ENCODE measurements at places on chromosomes 4 and X. TPM values are rescaled to one million over a fixed set of nuclear protein-coding genes. Genes with fewer than 3 reads are reported as not detected.

MAGEC1 gene
- total RNA-seq = not detected

DNA sequence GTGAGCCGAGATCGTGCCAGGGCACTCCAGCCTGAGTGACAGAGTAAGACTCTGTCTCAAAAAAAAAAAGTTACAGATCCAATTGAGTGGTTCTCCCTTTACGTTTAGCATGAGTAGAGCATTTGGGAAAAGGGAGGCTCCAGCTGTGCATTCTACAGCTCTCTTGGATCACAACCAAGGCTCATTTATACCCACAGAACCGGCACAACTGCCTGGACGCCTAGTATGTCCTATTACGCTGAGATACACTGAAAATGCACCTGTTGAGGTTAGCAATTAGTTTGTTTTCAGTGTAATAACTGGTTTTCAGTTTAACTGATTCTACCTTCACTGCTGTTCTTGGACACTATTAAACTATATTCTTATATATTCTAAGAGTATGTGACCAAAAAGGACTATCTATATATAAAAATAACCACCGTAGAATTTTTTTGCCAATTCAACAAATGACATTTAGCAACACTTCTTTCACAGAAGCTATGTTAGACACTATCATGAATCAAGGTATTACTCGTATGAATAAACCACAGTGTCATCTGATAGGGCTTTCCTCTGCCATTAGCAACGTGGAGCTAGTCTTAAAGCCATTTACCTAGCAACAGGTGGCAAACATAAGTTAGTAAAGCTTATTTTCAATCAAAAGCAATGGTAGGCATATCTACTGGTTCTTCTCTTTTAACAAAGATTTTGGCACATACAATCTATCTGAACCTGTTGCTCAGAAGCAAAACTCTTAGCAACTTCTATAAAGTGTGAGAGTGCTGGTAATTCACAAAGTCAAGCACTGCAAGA, 3.6 kb downstream of the OTUD4 start:
- no peak for DNase-seq

DNA sequence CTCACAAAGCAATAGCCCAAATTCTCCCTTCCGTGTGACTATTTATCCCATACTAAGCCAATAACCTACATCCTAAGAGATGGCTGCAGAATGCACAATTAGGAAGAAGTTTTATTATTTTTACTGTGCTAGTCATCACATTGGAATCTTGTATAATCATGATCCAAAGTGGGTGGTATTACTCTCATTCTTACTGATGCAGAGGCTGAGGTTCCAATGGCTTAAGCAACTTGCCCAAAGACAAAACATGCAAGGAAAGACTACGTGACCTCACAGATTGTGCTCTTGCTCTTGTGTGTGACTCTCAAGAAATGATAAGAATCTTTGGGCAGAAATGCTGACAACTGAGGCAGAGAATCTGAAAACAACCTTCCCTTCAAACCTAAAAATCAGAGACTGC, 212.2 kb downstream of the LDB2 start:
- no peak for DNase-seq

GRCh38 chr4:81565142-81565870, 93.6 kb upstream of the RASGEF1B start:
- peak; percentile 88 for DNase-seq

FOXR2 gene
- not detected for total RNA-seq

MAGEA1 gene
- total RNA-seq = not detected

RBM47 gene
- 1.3 TPM for total RNA-seq

PAGE4 gene
- total RNA-seq = not detected

- no peak for DNase-seq
Observed at GRCh38 chrX:2228536-2228935, 272.2 kb downstream of the DHRSX start.

UCP1 gene
- total RNA-seq = not detected

DNA sequence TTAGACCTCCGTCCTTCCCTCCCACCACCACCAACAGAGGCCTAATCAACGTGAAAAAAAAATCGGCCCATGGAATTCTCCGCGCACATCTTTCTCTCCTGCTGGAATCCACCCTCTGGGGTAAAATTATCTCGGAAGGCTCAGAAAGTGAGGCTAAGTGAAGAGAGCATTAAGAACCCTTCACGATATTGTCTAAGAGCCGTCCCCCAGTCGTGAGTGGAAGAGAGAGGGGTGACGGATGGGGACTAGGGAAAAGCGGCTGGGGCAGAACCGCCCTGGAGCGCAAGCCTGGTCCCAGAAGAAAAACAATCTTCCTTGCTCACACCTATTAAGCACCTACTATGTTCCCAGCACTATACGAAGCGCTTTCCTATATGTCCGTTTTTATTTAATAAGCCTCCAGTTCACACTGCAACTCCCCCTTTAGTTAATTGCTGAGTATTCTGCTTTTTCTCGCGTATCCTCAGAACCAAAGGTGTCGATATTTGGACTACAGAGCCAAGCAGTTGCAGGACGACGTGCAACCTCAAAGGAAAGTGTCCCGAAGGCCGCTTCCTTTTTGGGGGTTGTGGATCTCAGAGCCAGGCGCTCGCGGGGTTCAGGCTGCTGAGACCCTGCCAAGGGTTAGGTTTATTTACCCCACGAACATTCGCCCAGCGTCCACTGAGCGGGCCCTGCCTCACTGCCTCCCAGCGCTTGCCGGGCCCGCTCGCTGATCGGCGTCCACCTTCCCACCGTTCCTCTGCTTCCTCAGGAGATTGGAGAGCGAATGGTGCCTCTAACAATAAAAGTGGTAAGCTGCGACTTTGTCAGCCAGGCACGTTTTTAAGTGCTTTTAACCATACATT, 889 bp downstream of the MGARP start:
- DNase-seq = no peak

ZIC3 gene
- total RNA-seq = not detected

TIGD4 gene
- total RNA-seq = 0.15 TPM

- no peak for DNase-seq
Observed at GRCh38 chr4:8646296-8647093, 53.9 kb downstream of the CPZ start.

DCX gene
- total RNA-seq = not detected

AFP gene
- total RNA-seq = not detected

DNA sequence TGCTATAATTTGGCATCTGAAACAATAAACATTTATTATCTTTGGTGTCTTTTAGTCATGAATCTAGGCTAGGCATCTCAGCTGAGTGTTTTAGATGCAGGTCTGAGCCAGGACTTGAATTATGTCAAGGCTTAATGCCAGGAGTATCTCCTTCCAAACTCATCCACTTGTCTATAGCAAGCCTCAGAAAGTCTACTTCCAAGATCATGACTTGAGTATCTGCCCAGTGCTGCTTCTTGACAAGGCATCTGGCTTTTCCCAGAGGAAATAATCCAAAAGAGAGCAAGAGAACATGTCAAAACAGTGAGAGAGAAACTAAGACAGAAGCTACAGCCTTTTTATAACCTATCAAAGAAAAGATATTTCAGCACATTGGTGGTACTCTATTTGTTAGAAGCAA, 1052.1 kb upstream of the PCDH10 start:
- no peak for DNase-seq

MANBA gene
- total RNA-seq = 26.9 TPM

XAGE2 gene
- total RNA-seq = not detected

SPANXN3 gene
- total RNA-seq = not detected

CLDN34 gene
- not detected for total RNA-seq

GRCh38 chr4:179399054-179399782, 1957.0 kb upstream of the AGA start:
- DNase-seq = no peak

DNA sequence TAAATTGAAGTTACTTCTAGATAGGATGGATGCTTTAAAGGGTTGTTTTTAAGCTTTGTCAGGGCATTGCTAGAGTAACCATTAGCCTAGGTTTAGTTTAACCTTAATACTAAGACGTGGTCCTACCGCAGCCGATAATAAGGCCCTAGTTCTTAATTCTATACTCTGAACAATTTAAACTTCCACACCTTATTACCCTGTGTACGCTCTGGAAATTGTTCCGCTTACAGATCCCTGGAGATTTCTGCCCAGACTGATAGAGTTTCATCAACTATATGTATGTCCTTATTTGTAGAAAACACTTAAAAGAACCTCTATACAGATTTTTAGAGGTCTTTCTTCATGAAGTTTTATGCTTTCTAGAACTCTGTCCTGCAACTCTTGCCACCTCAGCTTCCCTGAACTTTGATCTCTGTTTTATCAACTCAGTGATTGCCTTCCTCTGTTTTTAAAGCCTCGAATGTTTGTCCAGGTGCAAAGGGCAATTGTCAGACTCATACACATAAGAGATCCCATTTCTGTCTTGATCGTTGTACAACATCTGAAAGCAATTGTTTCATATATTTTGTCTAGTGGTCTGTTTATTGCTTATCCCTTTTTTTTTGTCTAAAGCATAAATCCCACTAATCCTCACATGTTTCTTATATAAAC, 71.1 kb upstream of the VCX start:
- no peak for DNase-seq

DNA sequence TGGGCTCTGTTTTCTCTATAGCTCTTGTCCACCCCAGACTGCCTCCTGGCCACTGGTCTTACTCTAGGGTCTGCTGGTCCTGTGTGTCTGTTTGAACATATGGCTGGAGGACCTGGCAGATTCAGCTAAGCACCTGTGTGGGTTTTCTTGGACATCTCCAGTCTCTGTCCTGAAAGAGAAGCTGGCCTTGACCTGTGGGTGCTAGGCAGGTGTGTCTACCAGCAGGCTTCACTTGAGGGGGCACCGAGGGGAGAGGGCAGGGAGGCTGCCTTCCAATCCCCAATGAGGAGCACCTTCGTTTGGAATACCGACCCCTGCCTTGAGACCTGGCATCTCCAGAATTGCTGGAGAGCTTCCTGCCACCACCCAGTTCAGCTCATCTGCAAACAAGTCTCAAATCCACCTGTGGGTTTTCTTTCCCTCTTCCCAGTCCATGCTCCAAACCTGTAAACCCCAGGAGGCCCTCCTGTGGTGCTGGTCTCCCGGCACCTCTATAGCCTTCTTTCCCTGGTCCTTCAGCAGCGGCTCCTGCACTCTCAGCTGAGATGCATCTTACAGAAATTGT, 45.2 kb downstream of the HTRA3 start:
- no peak for DNase-seq

DNA sequence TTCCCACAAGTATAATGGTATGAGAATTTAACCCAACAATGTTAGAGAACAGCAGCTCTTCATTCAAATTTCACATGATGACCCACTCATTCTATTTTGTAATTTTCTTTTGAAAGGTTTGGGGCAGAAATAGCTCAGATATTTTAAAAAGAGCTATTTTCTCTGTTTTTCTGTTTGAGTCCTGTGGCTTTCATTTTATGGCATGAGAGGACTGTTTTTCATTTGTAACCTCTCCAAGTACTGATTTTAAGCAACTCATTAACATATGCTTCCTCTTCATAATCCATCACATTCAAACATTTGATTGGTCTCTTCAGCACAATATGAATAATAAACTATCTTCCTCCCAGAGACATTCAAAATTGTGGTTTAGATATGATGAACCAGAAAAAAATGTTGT, 129.0 kb upstream of the TEX13A start:
- no peak for DNase-seq

DNA sequence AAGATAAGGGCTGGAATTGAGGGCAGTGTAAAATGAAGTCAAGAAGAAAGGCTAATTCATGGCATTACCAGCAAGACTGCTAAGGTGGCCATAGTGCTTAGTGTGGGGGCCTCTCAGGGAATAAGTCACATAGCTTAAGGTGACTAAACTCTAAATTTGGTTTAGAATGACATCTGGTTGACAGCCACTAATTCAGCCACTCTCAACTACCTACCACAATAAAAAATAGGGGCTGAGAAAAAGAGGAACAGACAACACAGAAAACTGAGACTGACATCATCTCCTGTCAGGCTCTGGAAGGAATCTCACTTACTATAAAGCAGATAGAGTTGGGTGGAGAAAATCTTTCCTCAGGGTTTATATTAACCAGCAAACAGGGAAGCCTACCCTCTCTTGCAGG, 96.9 kb downstream of the CHRDL1 start:
- no peak for DNase-seq

DNA sequence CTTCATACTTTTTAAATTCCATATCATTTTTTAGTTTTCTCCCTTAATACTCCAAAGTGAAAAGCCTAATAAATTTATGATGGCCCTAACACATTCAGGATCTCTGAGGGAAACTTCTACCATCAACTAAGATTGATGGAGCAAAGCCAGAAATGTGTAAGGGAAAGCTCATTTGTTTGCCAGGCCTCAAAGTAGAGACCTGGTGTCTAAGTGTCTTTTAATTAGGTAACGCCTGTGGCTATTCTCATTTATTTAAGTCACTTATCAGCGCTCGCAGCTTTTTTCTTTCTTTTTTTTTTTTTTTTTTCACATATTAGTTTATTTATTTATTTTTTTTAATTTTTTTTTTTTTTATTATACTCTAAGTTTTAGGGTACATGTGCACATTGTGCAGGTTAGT, 242.4 kb downstream of the TMA16 start:
- DNase-seq = no peak

EPHA5 gene
- total RNA-seq = not detected

DNA sequence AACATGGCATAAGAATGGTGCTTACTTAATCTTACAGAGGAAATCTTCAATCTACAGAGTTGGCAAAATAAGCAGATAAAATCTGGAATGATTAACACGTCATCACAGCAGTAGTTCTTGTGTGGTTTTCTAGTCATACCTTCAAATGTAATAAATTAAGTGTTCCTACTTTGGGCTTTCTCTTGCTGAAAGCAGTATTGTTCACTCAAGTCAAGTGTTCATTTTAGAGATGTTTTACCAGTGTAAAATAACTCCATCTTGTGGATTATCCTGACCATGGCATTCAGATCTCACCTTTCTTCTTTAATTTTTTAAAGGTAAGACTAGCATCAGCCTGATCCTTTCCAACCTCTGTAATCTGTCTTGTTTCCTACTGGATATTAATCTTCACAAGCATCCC, 72.9 kb downstream of the ADAMTS3 start:
- no peak for DNase-seq

GRCh38 chr4:37946503-37947179, 13.6 kb upstream of the PTTG2 start:
- no peak for DNase-seq

HTR2C gene
- not detected for total RNA-seq

DACH2 gene
- total RNA-seq = not detected

DNA sequence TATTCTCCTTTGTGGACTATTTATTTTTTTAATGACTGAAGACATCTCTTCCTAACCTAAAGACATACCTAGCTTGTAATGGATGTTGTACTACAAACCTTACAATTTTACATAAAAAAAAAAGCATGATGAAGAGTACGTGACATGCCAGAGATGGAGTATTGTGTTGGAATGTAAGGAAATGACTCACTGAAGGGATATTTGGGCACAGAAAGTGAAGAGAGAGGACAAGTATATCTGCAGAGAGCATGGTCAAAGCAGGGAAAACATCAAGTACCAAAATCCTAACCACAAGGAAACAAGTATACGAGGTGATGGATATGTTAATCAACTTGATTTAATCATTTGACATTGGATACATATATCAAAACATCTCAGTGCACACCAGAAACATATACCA, 1051.4 kb upstream of the PRKX start:
- no peak for DNase-seq

SPANXB1 gene
- total RNA-seq = not detected

All from heart right ventricle (tissue), 16 donors.